Activated CD8-positive, alpha-beta T cell treated with anti-CD3 and anti-CD28 coated beads for 36 hours (primary cell): ENCODE measurements at places on chromosomes 16 and 17. TPM values are rescaled to one million over a fixed set of nuclear protein-coding genes. Genes with fewer than 3 reads are reported as not detected.

- H3K27ac ChIP-seq = no peak overlapping the region
- H3K36me3 ChIP-seq = no peaks in the 10 kb centered on the region
- no peaks in the 10 kb centered on the region for H3K4me1 ChIP-seq
These were observed 64.5 kb downstream of the HS3ST3A1 start for GRCh38 chr17:13537167-13537731.

The GFAP gene
- not detected for total RNA-seq

The UTS2R gene
- not detected for total RNA-seq

DNA sequence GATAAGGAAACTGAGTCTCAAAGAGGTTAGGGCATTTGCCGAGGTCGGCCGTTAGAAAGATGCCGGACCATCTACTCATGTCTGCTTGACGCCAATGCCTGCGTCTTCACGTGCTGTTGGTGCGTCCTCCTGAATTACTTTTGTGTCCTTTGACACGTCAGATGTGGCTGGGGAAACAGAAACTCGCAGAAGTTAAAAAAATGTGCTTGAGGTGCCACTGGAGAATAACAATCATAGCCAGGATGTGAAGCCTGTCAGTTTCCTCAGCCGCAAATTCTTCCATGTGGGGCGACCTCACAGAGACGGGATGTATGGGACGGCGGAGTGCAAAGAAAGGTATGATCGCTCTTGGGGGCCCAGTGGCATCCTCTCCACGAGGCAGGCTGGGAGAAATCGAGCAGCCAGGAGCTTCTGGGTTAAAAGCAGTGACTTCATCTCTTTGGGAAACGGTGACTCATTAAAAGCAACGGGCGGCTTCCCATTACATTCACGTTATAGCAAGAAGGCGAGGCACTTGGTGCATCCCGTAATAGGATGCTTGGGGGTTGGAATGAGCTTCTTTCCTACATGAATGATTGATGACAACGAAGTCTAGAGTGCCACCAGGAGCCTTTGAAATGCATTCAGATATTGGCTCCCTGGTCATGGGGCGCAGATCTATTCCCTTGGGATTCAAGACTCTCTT is 67.8 kb downstream of the BMERB1 start:
- no peak overlapping the region for H3K27ac ChIP-seq
- peaks cover 2% of the 10 kb centered on the region for H3K4me1 ChIP-seq
- peaks cover 2% of the 10 kb centered on the region for H3K27me3 ChIP-seq
- no peaks in the 10 kb centered on the region for H3K36me3 ChIP-seq
- H3K4me3 ChIP-seq = no peak overlapping the region
- no peak for DNase-seq

DNA sequence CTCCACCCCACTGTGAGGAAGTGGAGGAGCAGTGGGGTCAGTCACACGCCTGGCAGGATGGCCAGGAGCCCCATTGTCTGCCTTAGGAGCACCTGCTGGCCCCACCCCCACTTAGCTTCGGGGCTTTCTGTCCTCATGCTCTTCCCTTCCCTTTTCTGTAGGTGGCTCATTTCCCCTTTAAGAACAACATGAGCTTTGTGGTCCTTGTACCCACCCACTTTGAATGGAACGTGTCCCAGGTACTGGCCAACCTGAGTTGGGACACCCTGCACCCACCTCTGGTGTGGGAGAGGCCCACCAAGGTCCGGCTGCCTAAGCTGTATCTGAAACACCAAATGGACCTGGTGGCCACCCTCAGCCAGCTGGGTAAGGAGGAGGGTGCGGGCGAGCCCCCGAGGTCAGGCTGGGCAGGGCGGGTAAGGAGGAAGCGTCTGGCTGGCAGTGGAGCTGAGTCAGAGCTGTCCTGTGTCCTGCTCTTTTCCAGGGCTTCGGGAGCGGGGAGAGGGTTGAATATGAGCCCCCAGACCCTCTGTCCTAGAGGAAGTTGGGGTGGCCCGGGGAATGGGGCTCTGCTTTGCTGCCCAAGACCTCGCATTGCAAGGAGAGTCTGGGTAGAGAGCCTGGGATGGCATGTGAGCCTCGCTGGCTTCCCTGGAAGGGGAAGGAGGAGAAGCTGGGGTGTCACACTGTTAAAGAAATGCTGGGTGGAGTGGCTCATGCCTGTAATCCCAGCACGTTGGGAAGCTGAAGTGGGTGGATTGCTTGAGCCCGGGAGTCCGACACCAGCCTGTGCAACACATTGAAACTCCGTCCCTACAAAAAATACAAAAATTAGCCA is 9.2 kb upstream of the SERPINF1 start:
- peak; percentile 14 for DNase-seq
- no peaks in the 10 kb centered on the region for H3K27me3 ChIP-seq
- no peak overlapping the region for H3K27ac ChIP-seq
- H3K4me3 ChIP-seq = no peak overlapping the region
- peaks cover 4% of the 10 kb centered on the region for H3K4me1 ChIP-seq
- H3K36me3 ChIP-seq = no peaks in the 10 kb centered on the region

GRCh38 chr17:73420897-73421296 is 109.1 kb upstream of the CDC42EP4 start:
- H3K4me1 ChIP-seq = no peaks in the 10 kb centered on the region
- no peak overlapping the region for H3K4me3 ChIP-seq
- H3K36me3 ChIP-seq = no peaks in the 10 kb centered on the region
- DNase-seq = no peak
- H3K27me3 ChIP-seq = no peaks in the 10 kb centered on the region
- H3K27ac ChIP-seq = no peak overlapping the region

DNA sequence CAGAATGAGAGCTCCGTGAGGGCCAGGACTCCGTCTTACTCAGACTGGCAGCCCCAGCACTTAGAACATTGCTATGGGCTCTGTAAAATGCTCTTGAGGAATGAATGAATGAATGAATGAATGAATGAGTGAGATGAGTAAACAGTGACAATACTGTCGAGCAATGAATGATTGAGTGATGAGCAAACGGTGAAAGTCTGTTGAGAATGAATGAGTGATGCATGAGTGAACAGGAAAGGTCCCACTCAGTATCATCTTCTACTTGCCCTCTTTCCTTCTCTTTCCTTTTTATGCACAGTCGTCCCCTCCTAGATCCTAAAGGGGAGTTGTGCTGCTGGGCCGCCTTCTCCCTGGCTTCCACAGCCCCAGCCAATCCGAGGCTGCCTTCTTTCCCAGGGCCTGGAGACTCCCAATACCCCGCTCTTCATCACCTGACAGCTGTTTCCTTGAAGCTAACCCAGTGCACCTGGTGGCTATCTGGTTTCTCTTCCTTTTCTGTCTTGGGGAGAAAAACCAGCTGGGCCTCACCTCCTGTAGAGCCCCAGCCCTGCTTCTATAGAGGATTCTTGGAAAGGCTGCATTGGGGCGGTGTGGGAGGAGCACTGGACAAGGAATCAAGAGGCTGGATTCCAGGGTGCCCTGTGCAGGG is 32.7 kb upstream of the CACNG1 start:
- H3K36me3 ChIP-seq = no peaks in the 10 kb centered on the region
- H3K27ac ChIP-seq = no peak overlapping the region
- DNase-seq = no peak
